Substantia nigra (tissue), 51 donors: ENCODE measurements at places on chromosomes 7 and 10.
A peak's percentile ranks its signal among the peaks of the same experiment; 100 is the strongest.

DNA sequence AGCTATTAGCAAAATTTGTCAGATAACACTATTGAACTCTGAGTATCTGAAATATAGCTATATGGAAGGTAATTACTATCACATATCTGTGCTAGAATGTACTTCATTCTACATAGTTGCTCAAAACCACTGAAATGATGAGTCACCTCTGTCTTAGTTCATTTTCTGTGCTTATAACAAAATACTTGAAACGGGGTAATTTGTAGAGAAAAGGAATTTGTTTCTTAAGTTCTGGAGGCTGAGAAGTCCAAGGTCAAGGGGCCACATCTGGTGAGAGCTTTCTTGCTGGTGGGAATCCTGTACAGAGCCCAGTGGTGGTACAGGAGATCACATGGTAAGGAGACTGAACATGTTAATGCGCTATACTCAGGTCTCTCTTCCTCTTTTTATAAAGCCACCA lies 41.9 kb upstream of the TNKS2 start:
- no peak for DNase-seq

- DNase-seq, result no peak
Observed at GRCh38 chr7:125423458-125424155, 494.0 kb upstream of the POT1 start.

DNA sequence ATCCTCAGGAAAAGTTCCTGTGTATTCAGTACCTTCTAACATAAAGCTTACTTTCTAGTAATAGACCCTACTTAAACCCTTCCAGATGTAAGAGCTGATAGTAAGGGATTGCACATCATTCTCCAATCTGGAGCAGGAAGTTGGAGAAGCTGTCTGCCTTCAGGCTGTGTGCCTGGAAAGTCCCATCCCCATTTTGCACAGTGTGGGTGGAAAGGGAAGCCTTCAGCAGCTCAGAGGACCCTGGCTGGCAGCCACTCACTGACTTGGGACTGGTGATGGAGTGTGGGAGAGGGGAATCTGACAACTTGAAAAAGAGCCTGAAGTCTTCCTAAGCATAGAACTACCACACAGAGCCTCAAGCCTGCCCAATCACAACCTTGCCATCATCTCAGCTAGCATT lies 164.1 kb upstream of the ADO start:
- no peak for DNase-seq

GRCh38 chr10:19252531-19252930 lies 203.9 kb downstream of the MALRD1 start:
- no peak for DNase-seq

DNA sequence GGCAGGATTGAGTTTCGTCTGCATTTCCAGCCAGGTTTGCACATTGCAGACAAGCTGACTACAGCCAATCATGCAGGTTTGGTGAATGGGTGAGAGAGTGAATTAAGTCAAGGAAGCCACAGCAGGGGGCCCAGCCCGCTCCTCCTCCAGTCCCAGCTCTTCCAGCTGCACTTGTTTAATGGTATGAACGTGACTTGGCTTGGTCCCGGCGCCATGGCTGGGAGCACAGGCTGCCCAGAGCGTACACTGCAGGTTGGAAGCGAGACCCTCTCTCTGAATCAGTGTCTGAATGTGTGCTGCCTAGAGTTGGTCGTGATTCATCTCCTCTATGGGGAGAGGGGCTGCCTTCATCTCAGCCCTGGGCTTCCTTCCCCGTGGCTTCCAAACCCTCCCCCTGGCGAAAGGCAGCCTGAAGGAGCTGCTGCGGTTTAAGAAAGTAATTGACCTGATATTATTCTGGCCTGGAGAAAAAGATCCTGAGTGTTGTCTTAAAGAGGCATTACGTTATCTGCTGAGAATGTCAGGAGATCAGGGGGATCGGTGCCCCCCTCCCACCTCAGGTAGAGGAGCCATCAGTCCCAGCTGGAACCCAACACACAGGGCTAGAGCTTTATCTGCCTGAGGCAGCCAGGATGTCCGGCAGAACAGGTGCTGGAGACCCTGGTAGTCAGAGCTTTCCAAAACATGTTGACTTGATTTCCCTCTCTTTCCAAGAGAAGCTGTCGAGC lies 132.1 kb downstream of the COL26A1 start:
- DNase-seq, result no peak

DNA sequence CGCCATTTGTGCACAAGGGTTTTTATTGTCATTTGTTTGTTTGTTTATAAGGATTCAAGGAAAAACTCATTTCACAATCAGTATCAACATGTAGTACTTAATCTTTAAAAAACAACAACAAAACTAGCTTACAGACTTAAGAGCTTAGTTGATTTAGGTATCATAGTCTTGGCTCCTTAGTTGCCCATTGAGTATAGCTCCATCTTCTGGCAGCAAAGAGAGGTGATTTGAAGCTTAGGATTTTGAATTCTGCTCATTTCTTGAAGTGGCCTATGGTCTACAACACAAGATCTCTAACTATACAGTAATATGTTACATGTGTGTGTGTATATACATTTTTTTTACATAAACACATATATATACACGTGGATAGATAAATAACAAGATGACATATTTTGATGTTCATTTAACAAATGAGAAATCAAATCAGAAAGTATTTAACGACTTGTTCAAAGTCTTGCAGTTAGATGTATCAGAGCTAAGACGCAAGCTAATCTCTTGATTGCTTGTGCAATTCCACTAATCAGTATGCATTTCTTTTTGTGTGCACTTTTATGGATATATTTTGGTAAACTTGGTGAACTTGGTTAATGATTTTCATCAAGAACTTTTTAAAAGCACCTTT lies 307.3 kb downstream of the CAMK1D start:
- DNase-seq, result no peak

DNA sequence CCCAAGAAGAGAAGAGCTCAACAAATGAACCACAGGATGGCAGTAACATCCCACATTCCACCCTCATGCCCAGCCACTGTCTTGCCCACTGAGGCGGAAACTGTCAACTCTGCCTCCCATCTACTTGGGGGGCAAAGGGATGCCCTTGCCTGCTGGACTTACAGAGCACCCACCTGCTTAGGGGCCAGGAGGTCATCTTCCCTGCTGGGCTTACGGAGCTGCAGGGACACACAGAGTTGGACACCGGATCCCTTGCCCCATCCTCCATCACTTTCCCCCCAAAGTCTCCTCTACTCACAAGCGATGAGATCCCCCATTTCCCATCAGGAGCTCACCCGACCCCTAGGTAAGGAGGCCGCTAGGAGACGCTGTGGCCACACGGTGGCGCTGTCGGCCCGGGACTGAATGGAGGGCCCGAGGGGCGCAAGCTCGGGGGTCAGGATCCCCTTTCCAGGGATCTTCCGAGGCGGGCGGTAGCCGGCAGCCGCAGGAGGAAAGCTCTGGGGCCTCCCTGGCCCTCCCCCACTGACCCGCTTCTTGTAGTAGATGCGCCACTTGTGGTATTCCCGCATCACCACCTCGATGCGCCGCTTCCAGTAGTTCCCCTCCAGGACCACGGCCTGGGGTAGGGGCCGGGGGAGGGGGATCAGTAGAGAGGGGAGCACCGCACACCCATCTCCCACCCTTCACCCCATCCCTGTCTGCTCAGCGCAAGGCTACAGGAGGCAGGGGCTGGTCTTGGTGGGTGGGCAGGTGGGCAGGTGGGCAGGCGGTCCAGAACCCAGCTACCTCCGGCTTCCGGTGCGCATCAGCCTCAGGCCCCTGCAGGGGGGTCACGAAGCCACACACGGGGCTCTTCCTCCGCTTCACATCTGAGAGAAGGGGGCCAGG lies 17.3 kb downstream of the MLXIPL start:
- peak; percentile 16 for DNase-seq

DNA sequence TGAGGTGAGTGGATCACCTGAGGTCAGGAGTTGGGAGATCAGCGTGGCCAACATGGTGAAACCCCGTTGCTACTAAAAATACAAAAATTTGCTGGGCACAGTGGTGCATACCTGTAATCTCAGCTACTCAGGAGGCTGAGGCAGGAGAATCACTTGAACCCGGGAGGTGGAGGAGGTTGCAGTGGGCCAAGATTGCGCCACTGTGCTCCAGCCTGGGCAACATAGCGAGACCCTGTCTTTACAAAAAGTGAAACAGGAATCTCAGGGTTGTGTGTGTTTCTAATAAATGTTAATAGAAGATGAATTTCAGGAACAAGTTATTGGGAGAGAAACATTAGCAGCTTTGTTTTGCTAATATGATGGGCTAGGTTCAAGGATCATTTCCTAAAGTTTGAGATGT lies 19.9 kb downstream of the PPP2R2D start:
- no peak for DNase-seq

- DNase-seq, result no peak
Observed at GRCh38 chr10:14362104-14362503, 31.4 kb upstream of the FRMD4A start.

- DNase-seq, result no peak
Observed at GRCh38 chr10:132994185-132994796, 51.9 kb upstream of the CFAP46 start.

DNA sequence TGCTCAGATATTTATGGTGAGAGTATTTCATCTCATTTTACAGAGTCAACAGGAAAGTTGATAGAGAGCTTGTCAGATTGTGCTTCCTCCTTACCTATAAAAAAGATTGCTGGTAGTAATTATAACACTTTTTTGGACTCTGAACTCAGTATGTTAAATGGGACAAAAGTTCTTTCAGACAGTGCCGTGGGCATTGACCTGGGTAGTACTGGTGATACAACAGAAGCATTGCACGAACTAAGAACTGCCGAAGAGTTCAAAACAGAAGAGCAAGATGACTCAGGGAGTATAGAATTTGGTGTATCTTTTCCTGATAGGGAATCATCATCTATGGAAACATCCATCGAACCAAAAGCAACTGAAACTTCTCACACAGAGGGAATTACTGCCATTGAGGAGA lies 58.6 kb downstream of the LOXL4 start:
- no peak for DNase-seq

- DNase-seq, result no peak
Observed at GRCh38 chr7:91553410-91553895, 289.2 kb downstream of the FZD1 start.

DNA sequence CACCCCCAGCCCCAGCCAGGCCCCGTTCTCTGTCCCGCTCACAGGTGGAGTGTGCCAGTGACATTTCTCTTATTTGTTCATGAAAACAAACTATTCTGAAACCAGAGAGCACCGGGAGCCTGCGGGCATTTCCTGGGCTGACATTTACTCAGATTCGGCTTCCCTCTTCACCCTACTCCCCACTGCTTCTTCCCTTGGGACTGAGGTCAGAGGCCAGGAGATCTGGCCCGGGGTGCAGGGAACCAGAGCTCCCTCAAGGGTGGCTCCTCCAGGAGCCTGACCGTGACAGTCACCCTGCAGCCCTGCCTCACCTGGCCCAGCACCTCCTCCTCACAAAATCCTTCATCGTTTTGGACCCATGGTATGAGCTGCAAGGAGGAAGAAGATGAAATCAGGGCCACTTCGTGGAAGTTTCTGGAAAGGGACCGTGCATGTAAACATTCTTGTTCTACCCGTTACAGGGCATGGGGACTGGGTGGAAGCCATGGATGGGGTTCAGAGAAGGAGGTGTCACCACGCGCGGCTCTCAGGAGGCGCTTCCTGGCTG lies 12.2 kb downstream of the BHLHA15 start:
- no peak for DNase-seq

GRCh38 chr7:51045319-51046102 lies 262.8 kb upstream of the GRB10 start:
- DNase-seq, result no peak

- peak; percentile 44 for DNase-seq
Observed at GRCh38 chr10:92087750-92088395, 164.3 kb downstream of the BTAF1 start.

DNA sequence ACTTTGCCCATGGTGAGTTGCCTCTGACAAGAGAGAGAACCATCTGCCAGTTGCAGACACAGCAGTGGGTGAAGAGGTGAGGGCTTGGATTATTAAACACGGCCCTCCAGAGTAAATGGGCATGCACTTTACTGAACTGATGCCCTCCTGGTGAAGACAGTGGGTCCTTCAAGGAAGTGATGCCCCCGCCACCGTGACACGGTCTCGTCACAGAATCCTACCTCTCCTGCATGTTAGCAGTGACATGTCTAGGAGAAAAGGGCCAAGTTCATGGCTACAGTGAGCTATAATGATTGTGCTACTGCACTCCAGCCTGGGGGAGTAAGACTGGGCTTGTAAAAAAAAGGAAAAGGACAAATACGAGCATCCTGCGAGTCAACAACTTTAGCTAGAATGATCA lies 2.4 kb downstream of the BNIP3 start:
- DNase-seq, result no peak

- no peak for DNase-seq
Observed at GRCh38 chr7:29332875-29333855, 138.6 kb downstream of the CHN2 start.

DNA sequence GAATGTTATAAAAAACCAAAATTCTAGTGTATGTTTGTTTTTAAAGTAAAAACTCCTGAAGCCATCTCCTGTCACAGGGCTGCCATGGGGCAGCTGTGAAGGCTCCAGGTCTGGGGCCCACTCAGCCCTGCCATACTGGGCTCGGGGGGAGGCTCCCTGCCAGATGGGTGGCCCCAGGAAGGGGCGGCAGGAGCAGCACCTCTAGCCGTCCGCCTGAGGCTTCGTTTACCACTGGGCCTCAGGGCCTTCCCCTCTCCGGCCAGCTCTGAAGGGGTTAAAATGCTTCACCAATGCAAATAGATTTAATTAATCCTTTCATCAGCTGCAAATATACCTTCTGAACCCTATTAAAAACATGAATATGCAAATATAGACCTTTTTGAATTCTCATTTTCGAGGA lies 139.0 kb downstream of the ELFN1 start:
- DNase-seq, result no peak

DNA sequence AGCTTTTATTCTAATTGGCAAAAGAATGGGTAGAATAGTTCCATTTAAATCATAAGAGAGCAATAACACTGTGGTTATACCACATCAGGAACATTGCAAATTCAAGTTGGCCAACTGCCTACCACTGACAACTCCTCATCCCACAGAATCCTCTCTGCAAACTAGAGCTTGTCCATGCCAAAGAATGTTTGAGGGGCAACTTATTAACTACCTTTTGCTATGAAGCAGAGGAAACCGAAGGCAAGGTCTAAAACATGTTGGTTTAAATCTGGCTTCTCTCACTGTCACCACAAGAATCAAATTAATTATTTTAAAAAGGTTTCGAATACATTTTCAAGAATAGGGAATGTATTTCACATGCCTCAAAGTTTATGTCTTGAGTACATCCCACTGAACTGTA lies 36.0 kb downstream of the RHOBTB1 start:
- DNase-seq, result no peak

GRCh38 chr7:47482013-47482875 lies 99.7 kb downstream of the TNS3 start:
- DNase-seq, result no peak
